ENCODE measurements at places on chromosomes 16 and 17.

- DNase-seq: no peak
Measured at GRCh38 chr17:30545024-30545423, 67.8 kb downstream of the GOSR1 start.

- no peak for DNase-seq
Measured at GRCh38 chr16:27381974-27382855, 19.8 kb upstream of the IL21R start.

DNA sequence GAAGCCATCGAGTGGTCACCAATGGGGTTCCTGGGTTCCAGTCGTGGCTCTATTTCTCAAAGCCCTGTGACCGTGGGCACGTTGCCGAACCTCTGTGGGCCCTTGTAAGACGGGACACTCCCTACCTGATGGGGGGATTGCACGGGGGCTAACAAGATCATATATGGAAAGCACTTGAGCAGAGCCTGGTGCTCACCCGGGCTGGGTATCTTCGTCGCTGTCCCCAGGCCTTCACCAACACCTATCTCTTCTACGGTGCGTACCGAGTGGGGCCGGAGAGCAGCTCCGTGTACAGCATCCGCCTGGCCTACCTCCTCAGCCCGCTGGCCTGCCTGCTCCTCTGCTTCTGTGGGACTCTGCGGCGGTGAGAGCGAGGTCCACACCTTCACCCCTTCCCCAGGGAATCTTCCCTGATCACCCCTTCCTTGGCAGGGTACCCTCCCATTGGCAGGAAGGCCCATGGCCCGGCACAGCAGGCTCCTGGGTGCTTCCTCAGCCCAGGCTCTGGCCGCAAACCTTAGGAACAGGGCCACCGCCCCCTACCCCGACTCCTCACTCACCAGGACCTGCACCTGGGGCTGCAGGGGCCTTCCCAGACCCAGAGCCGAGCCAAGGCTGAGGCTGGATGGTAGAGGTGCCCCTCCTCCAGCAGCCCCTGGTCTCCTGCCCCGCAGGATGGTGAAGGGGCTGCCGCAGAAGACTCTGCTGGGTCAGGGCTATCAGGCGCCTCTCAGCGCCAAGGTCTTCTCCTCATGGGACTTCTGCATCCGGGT, 2.8 kb downstream of the TMC8 start:
- no peak for DNase-seq

DNA sequence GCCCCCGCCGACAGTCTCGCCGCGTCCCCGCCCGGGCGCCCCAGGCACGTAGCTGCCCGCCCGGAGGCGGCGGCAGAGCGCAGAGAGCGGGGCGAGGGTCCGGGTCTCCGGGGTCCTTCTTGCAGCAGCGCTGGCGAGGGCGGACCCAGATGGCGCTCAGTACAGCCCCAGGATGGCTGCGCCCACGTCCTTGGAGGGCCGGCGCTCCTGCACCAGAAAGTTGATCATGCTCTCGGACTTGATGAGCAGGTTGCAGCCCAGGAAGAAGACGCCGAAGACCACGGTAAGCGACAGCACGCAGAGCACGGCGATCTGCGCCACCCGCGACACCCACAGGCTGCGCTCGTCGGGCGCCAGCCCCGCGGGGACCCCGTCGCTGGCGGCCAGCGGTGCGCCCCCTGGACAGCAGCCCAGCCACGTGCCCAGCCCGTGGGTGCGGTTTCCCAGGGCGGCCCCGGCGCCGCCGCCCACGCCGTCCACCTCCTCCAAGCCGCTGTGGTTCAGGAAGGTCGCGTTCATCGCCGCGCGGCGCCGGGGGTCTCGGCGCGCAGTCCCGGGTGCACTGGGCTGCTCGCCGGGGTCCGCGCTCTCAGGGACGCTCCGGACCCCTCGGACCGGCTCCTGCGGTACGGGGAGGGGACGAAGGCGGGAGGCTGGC, 435 bp downstream of the RPRML start:
- no peak for DNase-seq

- DNase-seq: no peak
Measured at GRCh38 chr17:48540213-48540612, 4.7 kb downstream of the HOXB2 start.

GRCh38 chr16:68492543-68493411, 44.5 kb upstream of the SMPD3 start:
- DNase-seq: no peak

- DNase-seq: no peak
Measured at GRCh38 chr16:49651996-49652395, 203.9 kb downstream of the ZNF423 start.

All from muscle of back (tissue), 13 donors.